Stimulated activated CD4-positive, alpha-beta T cell treated with anti-CD3 and anti-CD28 coated beads, Interleukin-1b, Interleukin-23, amount 100 ng/mL, for 4 hours (primary cell): ENCODE measurements at places on chromosomes 2 and 18.

DNA sequence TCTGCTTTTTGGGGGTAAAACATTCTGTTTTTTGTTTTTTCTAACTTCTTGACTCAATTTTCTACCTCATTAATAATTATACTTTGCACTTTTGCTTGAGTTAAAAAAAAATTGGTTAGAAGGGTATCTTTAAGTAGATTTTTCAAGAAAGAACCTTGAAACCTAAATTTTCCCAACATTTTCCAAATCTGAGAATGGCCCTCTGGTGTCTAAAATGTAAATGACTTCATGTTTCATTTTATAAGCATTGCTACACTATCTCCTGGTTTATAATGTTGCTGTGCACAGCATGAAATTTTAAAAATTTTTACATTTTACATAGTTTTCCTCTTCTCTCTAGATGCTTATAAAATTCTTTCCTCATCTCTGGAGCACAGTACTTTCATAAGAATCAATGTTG, 14.2 kb downstream of the EIF2AK2 start:
- DNase-seq, result no peak

- DNase-seq, result no peak
Measured at GRCh38 chr2:5111581-5111980, 580.6 kb upstream of the SOX11 start.

GRCh38 chr2:197804758-197805714, 643 bp downstream of the PLCL1 start:
- DNase-seq, result peak; percentile 20

- DNase-seq, result no peak
Measured at GRCh38 chr2:72914589-72915319, 2.6 kb upstream of the EMX1 start.

GRCh38 chr2:59529726-59530125, 1023.7 kb downstream of the BCL11A start:
- DNase-seq, result no peak

DNA sequence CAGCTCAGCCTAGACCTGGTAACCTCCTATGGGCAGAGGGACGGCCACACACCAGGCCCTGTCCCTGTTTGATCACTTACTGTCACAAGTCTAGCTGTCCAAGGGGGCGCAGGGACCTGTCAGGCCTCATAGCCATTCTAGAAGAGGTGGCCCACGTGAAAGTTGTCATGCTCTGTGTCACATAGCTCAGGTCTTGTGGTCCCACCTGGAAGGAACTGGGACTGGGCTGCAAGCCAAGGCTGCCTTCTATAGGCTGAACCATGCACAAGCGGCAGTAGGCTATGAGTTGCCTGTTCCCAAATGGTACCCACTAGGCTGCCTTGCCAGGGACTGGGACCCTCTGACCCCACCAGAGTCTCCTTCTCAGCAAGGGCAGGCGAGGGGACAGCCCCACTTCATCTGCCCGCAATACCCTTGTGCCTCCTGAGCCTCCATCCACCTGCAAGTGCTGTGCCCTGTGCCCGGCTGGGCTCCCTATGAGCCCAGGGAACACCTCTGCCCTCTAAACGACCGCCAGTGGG, 177.5 kb downstream of the ANAPC1 start:
- DNase-seq, result no peak

DNA sequence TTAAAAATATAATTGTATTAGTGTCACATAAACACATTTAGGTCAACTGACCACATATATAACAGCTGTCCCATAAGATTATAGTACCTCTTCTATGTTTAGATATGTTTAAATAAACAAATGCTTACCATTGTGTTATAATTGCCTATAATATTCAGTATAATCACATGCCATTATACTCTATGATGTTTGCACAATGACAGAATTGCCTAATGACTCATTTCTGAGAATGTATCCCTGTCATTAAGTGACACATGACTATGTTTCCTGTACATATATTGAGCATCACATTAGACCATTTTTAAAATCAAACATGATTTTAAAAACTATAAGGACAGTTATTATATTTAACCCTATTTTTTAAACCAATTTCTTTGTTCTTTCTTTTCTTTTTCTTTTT, 89.8 kb downstream of the HS6ST1 start:
- DNase-seq, result no peak

DNA sequence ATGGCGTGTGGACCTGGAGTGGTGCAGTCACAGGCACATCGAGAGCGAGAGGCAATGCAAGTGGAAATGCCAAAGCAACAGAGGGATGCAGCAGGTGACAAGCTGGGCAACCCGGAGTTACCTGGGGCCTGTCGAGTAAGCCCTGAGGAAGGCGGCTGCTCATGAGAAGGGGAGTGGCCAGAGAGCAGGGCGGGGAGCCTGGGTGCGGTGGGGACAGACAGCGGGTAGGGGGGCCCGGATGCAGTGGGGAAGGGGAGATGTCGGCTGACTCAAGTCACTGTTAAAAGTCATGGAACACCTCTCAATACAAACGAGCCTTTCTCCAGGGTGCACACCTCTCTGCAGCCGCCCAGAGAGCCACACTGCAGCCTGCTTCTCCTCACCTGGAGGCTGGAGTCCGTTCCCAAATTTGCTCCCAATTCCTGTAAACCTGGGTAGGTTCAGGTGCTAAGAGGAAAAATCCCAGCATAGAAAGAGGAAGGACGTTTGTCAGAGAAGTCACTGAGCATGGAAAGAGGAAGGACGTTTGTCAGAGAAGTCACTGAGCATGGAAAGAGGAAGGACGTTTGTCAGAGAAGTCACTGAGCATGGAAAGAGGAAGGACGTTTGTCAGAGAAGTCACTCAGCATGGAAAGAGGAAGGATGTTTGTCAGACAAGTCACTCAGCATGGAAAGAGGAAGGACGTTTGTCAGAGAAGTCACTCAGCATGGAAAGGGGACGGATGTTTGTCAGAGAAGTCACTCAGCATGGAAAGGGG, 71.7 kb upstream of the TWIST2 start:
- no peak for DNase-seq

- DNase-seq, result no peak
Measured at GRCh38 chr2:237118025-237118424, 32.3 kb downstream of the COPS8 start.

DNA sequence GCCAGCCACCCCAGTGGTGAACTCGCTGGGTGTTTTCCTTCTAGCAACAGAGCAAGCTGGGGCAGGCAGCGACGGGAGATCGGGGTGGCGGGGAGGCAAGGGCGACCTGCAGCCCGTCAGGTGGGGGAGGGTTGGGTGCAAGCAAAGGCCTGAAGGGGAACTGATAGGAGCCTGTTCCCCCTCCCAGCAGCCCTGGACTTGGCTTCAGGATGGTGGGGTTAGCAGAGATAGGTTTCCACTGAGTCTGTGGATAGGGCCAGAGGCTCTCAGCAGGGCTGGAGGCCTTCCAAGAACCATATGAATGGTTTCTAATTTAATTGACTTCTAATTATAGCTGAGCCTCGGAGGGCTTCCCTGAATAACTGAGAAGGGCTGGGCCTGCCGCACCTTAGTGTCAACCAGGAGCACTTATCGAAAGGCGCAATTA, 55.3 kb downstream of the EDAR start:
- DNase-seq, result no peak

DNA sequence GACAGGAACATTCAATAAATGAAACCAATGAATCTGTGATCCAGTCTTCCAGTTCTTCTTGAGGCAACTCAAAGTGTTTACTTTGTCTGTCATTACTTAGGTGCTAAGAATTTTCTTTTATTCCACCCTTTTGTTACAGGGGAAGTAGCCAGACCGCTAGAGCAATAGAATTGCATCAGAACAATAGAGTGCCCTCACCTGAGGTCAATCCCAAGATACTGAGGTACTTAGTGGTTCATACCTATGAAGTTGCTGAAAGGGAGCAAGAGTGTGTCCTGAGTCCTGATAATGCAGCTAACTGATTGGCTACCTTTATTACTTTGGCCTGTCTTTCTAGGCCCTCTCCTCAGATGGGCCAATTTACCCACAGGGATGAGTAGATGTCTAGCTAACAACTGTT, 359.4 kb upstream of the KCNH7 start:
- DNase-seq, result no peak

- DNase-seq, result no peak
Measured at GRCh38 chr2:168165985-168166901, 81.2 kb downstream of the STK39 start.

GRCh38 chr2:229857634-229858033, 64.2 kb downstream of the TRIP12 start:
- DNase-seq, result no peak

- DNase-seq, result no peak
Measured at GRCh38 chr2:68059784-68060525, 2.8 kb downstream of the C1D start.

GRCh38 chr2:164412831-164413230, 208.5 kb downstream of the GRB14 start:
- no peak for DNase-seq

- DNase-seq, result no peak
Measured at GRCh38 chr18:24060644-24061043, 46.1 kb downstream of the TTC39C start.

- DNase-seq, result no peak
Measured at GRCh38 chr2:26615336-26615859, 25.8 kb downstream of the CIB4 start.

GRCh38 chr18:60981682-60982328, 351.4 kb upstream of the CDH20 start:
- DNase-seq, result no peak

- DNase-seq, result no peak
Measured at GRCh38 chr18:34918856-34919255, 122.4 kb upstream of the MAPRE2 start.

- no peak for DNase-seq
Measured at GRCh38 chr2:158575051-158575635, 118.4 kb downstream of the PKP4 start.

DNA sequence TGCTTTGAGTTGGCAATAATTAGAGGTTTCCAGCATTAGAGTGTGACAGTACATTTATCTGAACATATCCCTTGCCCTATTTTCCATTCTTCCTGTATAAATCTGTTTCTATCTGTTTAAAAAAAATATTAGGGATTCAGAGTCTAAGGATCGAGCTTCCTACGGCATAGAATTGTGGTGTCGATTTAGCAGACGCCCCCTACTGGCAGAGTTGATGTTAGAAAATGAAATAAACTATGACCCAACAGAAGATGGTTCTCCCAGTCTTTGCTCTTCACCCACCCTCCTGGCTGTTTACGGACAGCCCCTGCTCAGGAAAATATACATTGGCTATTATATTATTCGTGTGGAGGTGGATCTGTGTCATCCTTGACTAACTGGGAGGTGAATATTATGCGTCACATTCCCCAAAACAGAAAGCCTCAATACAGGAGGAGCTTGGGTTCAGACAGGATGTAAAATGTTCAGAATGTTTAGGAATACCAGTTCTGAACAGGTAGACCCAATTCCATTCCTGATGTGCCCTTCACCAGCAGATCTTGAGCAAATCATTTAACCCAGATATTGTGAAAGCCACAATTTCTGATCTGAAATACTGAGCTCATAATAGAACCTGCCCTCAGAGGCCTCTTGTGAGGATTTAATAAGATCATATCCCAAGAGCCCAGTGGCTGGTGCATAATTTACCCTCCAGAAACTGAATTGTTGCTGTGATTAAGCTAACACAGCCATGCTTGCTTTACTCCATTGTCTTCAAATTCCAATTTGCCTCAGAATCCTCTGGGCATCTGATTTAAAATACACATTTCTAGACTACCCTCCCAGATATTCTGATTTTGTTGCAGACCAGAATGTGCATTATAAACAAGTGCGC, 10.8 kb upstream of the ERMN start:
- DNase-seq, result no peak

- no peak for DNase-seq
Measured at GRCh38 chr2:171226461-171226860, 65.8 kb upstream of the TLK1 start.

GRCh38 chr2:159807183-159808031, 9.4 kb upstream of the CD302 start:
- DNase-seq, result no peak

GRCh38 chr2:9640403-9641104, 9.8 kb upstream of the YWHAQ start:
- no peak for DNase-seq

GRCh38 chr2:232338759-232339106, 39.8 kb upstream of the ALPP start:
- DNase-seq, result no peak

- DNase-seq, result no peak
Measured at GRCh38 chr18:35463050-35463449, 34.7 kb downstream of the INO80C start.

DNA sequence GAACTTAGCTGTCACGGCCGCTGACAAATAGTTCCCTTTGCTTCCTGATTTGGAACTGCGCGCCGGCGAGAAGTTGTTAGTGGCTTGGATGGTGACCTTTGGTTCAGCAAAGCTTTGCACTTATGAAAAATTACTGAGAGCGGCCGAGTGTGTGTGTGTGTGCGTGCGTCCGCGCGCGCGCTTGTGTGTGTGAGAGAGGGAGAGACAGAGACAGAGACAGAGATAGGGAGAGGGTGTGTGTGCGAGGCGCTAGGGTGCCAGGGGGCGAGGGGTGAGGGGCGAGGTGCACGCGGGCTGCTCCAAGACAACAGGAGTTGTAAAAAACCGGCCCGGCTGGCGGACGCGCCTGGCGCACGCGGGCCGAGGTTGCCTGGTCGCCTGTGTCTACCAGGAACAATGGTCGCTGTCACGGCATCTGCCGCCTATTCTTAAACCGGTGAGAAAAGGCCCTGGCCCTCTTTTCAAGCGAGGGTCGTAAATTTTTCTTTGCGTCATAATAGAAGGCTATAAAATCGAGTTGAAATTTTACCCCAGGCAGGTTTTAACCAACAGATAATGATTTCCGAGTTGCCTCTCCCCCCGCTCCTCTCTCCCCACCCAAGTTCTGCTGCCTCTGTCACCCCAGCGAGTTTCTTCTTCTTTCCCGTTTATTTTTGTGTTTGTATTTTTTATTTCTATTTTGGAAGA, 535 bp downstream of the HOXD3 start:
- no peak for DNase-seq

DNA sequence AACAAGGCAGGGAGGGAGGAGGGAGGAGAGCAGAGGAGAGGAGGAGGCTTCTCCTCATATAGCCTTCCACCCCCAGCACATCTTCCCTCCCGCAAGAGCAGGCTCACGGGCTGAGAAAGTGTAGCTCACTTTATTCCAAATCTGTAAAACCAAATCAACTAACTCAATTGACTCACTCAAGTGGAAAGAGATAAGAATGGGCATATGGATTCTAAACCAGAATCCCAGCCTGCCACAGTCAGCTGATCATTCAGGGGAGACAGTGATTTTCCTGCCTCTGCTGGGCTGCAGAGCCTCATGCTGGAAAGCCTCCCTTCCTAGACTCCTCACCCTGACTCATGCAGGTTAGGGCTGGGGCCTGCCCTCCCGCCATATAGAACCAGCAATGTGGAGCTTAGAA, 4.2 kb upstream of the TWSG1 start:
- no peak for DNase-seq

GRCh38 chr2:200730302-200730701, 81.4 kb upstream of the BZW1 start:
- no peak for DNase-seq

GRCh38 chr2:233015019-233015645, 2.1 kb upstream of the NGEF start:
- DNase-seq, result no peak

- DNase-seq, result no peak
Measured at GRCh38 chr2:105629634-105630033, 115.1 kb upstream of the NCK2 start.

GRCh38 chr2:217510771-217511291, 492.0 kb downstream of the TNS1 start:
- no peak for DNase-seq
